ENCODE measurements at places on chromosomes 13 and 19.

- DNase-seq = peak; percentile 69
Measured at GRCh38 chr13:73224703-73225102, 165.9 kb downstream of the KLF5 start.

DNA sequence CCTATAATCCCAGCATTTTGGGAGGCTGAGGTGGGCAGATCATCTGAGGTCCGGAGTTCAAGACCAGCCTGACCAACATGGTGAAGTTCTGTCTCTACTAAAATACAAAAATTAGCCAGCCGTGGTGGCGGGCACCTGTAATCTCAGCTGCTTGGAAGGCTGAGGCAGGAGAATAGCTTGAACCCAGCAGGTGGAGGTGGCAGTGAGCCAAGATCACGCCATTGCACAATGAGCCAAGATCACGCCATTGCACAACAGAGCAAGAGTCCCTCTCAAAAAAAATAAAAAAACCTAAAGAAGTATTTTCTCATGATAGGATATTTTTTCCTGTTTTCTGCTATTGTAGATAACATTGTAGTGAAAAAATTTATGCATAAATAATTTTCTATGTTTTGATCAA, 13.3 kb downstream of the IFT88 start:
- no peak for DNase-seq

DNA sequence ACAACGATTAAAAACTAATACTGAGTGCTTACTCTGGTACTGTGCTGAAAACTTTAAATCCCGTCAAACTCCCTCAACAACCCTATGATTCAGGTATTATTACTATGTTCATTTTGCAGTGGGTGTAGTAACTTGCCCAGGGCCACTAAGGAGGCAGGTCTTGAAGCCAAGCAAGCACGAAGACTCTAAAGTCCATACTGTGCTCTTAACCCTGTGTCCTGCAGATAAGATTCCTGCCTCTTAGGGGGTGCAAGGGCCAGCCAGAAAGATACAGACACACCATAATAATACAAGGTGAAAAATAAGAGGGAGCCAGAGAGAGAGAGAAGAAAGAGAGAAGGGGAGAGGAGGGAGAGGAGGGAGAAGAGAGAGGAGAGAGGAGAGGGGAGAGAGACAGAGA, 95.5 kb downstream of the CDADC1 start:
- no peak for DNase-seq

DNA sequence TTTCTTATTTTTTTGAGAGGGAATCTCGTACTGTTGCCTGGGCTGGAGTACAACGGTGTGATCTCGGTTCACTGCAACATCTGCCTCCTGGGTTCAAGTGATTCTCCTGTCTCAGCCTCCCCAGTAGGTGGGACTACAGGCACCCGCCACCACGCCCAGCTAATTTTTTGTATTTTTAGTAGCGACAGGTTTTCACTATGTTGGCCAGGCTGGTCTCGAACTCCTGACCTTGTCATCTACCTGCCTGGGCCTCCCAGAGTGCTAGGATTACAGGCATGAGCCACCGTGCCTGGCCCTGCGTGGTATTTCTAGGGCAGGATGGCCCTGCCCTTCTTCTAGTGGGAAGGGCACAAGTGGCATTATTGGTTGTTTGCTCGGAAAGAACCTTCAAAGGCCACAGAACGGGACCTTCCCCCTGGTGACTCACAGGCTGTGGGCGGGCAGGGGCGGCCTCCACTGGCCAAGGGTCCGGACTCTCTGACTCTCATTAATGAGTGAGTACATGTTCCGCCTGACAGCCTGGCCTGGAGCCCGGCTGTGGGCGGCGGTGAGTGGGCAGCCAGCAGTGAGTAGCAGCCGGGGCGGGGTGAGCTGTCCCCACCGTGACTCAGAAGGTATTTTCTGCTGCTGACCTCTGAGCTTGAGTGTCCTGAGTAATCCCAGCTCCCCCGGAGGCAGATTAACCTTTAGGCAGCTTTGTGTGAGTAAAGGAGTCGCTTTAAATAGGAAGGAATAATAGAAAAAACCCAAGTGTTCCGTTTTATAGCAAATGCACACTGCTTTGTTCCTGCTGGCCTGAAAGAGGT, 5.1 kb downstream of the DOT1L start:
- DNase-seq = peak; percentile 100

DNA sequence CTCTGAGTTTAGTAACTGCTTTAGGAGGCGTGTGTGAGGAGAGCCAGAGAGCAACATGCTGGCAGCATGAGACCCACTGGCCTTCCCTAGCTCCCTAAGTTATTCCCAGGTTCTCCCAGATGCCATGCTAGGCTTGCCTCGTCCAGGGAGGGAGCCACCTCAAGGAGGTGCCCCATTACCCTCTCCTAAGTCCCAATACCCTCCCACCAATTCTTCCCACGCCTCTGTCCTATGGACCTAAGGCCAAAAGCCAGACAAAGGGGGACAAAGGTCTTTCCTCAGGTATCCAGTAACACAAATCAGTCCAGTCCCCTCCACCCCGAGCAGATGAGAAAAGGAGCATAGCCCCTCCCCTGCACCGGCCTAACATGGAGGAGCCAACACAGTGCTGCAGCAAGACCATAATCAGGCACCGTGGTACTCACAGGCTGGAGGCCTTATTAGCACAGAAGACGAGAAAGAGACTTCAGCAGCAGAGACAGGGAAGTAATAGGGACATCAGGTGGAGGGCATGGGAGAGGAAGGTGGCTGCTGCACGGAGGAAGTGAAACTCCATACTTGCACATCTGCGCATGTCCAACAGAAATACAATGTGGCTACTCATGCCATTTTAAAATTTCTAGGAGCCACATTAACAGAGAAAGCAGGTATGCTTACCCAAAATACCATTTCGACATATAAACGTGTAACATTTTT, 46.3 kb downstream of the BRD4 start:
- peak; percentile 34 for DNase-seq

GRCh38 chr13:50119591-50119990, 104.3 kb downstream of the KCNRG start:
- no peak for DNase-seq

GRCh38 chr19:53780506-53780905, 43.6 kb downstream of the NLRP12 start:
- DNase-seq = no peak

DNA sequence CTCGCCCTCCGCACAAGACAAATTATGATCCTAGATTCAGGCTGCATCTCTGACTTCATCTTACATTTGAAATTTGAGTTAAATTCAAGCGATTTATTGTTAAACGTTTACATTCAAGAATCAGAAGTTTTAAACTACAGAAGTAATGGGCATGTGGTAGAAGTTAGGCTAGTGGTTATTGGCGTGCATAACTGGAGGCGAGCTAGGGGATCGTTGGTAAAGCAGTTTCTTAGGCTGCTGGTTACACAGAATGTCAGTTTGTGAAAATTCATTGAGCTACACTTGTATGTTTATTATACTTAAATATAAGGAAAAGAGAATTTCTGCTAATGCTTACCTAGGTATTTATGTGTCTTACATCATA, 733 bp upstream of the CDX2 start:
- no peak for DNase-seq

GRCh38 chr19:19649155-19649554, 5.7 kb upstream of the GMIP start:
- no peak for DNase-seq

DNA sequence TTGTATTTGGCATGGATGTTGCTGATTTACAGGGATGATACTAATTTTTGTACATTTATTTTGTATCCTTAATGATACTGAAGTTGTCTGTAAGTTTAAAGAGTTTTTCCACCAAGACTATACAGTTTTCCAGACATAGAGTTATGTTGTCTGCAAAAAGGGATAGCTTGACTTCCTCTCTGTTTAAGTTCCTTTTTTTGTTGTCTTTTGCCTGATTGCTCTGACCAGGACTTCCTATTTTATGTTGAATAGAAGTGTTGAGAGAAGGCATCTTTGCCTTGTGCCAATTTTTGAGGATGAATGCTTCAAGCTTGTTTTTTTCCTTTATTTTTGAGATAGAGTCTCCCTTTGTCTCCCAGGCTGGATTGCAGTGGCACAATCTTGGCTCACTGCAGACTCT, 36.8 kb upstream of the ZNF681 start:
- no peak for DNase-seq

DNA sequence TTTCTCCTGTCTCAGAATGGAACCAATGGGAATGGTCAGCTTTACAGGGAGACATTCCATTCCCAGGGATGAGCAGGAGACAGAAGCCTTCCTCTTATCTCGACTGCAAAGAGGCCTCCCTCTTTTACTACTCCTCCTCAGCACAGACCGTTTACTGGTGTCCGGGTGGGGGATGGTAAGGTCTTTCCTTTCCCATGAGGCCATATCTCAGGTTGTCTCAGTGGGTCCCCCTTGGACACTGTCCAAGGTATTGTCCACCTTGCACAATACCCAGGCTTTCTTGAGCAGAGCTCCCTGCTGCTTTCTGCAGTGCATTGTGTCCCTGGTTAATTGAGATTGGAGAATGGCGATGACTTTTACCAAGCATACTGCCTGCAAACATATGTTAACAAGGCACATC, 7.5 kb upstream of the ZNF808 start:
- DNase-seq = no peak

DNA sequence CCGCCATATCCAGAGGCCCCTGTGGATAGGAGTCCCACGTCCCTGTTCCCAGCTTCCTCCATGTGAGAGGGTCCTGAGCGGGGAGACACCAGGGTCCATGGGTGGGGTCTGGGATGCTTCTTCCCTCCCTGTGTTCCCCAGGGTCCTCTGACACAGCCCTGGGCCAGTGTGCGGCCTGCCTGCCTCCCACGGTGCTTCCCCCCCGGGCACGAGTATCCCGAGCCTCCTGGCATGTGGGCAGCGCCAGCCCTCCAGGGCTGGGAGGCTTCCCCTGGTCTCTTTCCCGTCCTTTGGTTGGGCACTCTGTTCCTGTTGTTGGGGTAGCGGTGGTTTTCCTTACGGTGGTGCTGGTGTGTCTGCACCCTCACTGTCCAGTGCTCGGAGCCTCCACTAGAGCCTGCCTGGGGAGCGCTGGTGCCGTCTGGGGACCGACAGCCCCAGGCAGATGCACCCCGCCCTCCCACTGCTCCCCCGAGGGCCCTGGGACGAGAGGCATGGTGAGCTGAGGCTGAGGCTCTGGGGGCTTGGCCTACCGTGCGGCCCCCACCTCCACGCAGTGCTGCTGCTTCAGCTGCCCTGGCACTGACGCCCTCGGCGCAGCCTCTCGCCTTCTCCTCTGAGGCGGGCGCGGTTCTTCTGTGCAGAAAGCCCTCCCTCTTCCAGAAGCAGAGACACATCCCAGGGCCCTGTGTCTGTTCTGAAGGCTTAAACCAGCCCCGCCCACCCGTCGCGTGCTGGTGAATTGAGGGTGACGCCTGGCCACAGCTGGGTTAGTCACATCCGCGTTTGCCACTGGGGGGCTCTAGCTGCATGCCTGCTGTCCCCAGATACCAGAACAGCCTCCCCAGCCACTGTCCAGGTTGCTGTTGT, 27.9 kb downstream of the PLEKHJ1 start:
- DNase-seq = no peak

DNA sequence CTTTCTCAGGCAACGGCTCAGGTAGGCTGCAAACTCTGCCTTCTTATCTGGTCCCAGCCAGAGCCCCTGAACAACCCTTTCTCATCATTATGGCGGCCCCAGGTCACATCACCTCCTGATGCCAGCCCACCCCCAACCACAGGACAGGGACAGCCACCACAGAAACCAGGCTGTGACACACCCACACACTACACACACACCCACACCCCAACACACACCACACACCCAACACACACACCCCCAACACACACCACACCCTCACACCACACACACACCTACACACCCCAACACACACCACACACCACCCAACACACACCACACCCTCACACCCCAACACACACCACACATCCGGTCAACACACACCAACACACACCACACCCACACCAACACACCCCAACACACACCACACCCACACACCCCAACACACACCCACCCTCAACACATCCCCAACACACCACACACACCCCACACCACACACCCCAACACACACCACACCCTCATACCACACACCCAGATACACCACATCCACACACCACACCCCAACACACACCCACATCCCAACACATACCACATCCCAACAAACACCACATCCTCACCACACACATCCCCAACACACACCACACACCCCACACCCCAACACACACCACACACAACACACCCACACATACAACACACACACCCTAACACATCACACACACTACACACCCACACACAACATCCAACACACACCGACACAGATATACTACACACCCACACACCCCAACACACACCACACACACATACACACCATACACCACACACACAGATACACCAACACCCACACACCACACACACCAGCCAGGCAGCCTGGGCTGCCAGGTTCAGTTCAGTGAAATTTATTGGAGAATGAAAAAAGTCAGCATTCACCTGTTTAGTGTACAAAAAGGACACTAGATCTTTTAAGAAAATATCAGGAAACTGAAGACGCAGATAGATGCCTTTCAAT, 4.2 kb upstream of the ISYNA1 start:
- DNase-seq = no peak

DNA sequence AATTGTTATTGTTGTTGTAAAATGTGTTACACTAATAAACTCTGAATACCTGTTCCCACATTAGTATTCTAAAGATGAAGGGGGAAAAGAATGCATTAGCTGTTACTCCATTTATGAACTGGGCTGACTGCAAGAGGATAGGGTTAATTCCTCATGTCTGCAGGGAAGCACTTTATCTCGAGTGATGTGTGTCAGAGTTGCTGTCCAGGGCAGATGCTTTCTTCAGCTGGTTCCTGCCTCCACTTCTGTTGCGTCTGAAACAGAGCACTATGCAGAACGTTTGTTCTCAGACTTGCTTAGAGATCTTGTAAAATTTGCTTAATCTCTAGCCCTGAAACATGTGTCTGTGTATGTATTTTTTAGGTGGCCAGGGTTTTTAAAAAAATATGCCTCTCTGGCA, 318.8 kb downstream of the SPRY2 start:
- no peak for DNase-seq

Measured in inflammatory macrophage treated with lipopolysaccharide for 1 hour (primary cell).